ENCODE measurements at places on chromosomes 2 and 18.
A peak's percentile ranks its signal among the peaks of the same experiment; 100 is the strongest.

GRCh38 chr2:225632351-225632750 is 232.8 kb downstream of the NYAP2 start:
- no peak for DNase-seq

DNA sequence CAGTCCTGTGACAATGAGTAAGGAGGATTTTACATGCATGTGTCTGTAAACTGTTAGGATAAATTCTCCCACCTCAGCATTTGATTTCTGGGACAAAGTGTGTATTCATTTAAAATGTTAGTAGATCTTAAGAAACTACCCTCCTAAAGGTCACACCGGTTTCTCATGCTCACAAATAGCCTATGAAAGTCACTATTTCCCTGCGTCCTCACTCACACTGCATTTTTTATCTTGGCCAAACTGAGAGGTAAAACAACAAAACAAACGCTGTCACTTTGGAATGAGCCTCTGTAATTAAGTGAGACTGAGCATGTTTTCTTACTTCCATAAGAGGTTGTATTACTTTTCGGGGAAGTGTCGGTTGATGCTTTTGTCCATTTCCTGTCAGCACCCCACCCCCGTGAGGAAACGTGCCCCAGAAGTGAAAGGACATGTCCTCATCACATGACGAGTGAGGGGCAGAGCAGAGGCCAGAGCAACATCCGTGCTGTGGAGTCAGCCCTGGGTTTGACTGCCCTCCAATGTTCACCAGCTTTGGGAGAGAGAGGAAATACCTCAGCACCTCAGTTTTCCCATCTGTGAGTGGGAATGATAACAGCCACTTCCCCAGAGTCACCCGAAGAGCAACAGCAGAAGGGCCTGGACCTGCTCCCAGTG is 3.1 kb downstream of the GYPC start:
- peak; percentile 20 for DNase-seq

DNA sequence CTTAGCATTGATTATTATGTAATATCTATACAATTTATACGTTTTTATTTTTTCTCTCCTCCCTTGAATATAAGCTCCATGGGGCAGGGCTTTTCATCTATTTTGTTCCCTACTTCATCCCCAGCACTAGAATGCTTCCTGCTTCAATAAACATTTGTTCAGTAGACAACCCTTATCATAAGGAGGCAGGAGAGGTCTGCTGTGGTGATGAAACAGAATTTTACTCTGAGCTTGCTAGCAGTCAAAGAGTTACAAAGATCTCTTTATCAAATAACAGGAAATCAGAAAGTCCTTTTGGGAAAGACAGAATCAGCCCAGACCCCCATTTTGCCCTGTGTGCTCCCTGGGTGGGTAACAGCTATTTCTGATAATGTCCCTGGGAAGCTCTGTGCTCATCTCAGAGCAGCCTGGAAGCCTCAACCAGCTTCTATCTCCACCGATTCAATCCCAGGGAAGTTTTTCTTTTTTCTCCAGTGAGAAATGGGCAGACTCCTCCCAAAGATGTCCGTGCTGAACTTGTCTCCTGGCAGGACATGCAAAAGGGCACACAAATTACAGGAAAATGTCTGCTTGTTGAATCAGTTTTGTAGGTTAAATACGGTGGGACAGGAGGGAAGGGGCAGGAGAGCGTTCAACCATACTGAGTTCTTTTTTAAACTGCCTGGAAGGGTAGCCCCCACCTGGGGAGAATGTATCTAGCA is 84.7 kb upstream of the PKDCC start:
- no peak for DNase-seq

- DNase-seq, result no peak
Observed at GRCh38 chr2:193868833-193869232, 1674.1 kb upstream of the TMEFF2 start.

DNA sequence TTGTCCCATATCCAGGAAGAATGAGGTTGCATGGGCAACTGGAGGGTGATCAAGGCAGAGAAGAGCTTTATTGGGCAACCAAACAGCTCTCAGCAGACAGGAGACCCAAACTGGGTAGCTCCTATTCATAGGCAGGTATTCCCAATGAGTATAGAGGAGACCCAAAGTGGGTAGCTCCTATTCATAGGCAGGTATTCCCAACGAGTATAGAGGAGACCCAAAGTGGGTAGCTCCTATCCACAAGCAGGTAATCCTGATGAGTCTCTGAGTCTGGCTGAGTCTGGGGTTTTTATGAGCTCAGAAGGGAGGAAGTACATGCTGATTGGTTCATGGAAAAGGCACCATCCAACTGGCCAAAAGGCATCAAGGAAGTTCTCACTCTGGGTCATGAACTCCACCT is 5.3 kb upstream of the GORASP2 start:
- no peak for DNase-seq

GRCh38 chr2:200968735-200969134 is 5.3 kb upstream of the ORC2 start:
- no peak for DNase-seq

DNA sequence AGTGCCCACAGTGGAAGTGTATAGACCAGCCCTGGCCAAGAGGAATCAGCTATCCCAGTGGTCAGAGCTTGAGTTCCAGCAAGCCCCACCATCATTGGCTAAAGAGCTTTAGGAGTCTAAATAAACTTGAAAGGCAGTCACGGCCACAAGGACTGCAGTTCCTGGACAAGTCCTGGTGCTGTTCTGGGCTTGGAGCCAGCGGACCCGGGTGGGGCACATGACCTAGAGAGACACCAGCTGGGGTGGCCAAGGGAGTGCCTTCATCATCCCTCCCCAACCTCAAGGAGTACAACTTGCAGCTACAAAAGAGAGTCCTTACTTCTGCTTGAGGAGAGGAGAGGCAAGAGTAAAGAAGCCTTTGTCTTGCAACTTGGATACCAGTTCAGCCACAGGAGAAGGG is 439.8 kb upstream of the TMEFF2 start:
- DNase-seq, result no peak

- peak; percentile 30 for DNase-seq
Observed at GRCh38 chr2:237968048-237968862, 1.4 kb downstream of the UBE2F start.
